ENCODE measurements at places on chromosomes 4 and X.

GRCh38 chr4:97987019-97987648, 156.1 kb downstream of the STPG2 start:
- peak; percentile 5 for DNase-seq

DNA sequence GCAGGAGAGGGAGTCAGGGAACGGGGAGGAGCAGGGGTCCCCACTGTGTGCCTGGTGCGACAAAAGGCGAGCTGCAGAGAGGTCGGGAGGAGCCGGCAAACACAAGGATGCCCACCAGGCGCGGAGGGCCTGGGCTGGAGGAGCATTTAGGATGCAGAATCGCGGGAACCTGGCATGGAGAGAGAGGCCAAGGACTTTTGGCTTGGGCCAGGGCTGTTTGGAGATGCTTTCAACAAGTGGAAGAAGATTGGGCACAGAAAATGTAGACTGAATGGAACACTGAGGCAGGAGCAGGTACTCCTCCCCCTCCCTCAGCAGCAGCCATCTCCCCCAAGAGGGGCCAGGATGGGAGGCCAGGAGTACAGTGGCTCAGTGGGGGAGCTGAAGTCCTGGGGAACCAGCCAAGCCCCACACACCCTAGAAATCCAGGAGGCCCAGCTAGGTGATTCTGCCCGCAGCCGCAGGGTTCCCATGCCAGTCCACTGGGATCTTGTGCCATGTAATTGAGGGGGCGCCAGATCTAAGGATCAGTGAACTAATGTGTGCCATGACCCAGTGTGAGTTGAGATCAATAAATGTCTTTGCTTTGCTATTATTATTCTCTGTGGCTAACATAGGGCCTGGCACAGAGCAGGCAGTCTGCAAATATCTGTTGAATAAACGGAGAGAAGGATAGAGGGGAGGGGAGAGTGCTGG, 1.1 kb upstream of the ABLIM2 start:
- no peak for DNase-seq

DNA sequence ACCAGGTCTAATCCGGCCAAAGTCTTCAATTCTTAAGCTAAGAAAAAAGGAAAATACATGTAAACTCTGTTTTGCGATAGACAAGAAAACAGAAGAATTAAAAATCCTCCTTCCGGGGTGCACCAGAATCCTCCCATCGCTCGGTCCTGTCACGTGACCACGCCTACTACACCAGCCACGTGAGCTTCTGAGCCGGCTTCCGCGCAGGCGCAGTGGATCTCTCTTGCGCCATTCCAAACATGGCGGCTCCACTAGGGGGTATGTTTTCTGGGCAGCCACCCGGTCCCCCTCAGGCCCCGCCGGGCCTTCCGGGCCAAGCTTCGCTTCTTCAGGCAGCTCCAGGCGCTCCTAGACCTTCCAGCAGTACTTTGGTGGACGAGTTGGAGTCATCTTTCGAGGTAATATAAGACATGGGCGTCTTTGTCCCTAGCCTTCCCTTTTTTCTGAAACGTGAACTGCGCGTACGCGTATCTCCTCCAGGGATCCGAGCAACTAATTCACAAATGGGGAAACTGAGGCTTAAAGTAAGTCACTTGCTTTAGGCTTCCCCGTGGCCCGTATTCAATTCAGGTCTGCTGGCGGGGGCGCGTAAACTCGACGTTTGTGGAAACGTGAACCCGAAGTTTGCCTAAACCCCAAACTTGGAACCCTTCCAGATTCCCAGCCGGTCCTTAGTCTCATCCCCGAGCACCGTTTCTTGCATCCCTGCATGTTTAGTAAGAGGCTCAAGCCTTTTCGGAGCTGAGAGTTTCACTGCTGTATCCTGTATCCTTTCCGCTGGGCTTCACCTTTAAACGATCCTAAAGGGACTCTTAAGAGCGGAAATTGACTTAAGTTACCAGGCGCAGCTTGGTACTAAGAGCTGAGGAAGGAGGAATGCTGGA, at the start of gene MED28:
Gene MED28, plus strand, starts transcription at position 226 of the 884 bp plus-strand sequence. Its CDS starts 14 bp downstream, at position 240.
- peak; percentile 95 for DNase-seq

DNA sequence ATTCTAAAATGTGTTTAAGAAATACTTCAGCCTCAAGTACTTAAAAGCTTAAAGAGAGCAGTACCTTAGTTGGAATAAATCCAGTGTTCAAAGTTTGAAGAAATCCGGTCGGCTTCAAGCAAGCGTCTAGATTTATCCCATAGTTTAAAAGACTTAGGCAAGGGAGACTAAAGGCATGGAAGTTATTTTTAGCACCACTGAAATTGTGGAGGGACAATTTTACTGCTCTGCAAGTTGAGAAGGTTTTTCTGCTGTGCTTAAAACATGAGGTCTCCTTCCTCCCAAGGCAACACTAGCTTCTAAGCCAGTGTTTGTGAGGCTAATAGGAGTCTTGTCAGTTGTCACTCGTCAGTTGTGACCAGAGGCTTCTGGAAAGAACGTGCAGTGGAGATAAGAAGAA, 183.5 kb downstream of the MSL3 start:
- DNase-seq: no peak

DNA sequence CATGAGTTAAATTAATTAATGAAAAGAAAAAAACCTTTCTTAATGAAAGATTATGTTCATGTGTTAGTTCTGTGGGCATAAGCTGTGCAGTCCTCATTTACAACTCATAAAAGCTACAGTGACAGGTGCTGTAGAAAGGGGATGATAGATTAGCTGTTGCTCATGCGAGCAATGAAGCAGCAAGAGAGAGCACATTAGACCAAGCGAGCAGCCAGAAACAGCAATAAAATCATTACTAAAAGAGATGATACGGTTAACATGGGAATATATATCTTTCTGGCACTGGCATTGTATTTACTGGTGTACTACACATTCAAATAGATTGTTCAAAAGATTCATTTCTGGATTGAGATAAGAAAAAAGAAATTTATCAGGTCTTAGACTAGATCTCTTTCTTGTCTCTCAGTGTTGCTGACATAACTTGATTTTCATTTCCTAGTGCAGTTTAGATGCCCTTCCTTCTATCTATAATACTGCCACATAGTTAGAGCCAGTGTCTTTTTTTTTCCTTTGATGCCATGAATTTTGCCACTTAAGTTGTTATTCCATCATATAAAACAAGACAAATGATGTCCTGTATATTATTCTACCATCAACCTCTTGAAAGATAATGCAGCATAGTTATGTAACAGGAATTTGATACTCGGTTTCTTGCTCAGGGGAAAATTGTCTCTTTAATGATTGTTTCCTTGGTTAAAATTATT, 164.6 kb downstream of the BANK1 start:
- DNase-seq: no peak
